IMR-90 (cell line): ENCODE measurements at places on chromosomes 2 and 18. TPM values are rescaled to one million over a fixed set of nuclear protein-coding genes. Genes with fewer than 3 reads are reported as not detected.

DNA sequence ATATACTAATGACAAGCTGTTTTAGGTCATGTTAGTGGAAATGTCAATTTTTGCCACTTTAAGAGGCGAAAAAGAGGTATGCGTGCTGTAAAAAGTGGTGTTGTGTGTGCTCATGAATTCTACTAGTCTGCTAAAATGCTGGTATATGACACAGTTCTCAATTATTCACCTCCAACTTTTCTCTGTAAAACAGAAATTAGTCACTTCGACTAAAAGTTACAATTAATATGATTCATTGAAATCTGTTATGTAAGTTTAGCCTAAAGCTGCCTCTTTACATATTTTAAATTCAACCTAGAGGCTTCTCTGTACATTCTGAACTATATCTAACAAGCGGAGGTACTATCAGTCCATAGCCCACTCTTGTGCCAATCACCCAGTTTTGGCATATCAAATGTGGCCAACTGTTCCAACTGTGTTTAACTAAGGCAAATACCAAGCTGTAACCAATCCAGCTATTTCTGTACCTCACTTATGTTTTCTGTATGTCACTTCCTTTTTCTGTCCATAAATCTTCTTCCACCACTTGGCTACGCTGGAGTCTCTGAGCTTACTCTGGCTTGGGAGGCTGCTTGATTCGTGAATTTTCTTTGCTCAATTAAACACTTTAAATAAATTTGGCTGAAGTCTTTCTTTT is 20.8 kb downstream of the BAZ2B start:
- DNase-seq: peak; percentile 35

GRCh38 chr18:8673256-8674209 is 31.8 kb upstream of the MTCL1 start:
- DNase-seq: peak; percentile 35

- DNase-seq: no peak
Measured at GRCh38 chr2:133417415-133417814, 150.8 kb downstream of the NCKAP5 start.

DNA sequence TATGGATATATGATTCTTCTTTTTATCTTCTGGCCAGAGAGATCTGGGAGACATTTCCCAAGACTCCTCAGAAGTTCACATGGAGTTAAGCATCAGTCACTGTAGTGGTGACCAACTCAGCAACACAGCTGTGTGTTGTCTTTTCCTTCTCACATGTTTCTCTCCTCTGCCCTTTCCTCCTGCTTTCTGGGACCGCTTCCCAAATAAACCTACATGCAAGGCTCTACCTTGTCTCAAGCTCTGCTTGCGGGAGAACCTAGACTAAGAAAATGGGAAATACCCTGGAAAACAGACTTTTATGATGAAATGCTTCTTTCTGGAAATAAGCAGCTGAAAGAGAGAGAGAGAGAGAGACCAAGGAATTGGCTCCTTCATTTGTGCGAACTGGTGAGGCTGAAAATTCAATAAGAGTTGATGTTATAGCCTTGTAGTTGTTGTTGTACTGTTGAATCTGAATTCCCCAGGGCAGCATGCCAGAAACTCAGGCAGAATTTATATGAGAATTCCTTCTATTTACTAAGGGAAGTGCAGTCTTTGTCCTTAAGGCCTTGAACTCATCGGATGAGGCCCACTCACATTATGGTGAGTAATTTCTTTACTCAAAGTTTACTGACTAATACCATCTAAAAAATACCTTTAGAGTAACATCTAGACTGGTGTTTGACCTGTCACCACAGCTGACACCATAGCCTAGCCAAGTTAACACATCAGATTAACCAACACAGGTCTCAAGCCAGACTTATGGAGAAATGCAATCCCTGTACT is 22.7 kb upstream of the DSC1 start:
- DNase-seq: no peak

DNA sequence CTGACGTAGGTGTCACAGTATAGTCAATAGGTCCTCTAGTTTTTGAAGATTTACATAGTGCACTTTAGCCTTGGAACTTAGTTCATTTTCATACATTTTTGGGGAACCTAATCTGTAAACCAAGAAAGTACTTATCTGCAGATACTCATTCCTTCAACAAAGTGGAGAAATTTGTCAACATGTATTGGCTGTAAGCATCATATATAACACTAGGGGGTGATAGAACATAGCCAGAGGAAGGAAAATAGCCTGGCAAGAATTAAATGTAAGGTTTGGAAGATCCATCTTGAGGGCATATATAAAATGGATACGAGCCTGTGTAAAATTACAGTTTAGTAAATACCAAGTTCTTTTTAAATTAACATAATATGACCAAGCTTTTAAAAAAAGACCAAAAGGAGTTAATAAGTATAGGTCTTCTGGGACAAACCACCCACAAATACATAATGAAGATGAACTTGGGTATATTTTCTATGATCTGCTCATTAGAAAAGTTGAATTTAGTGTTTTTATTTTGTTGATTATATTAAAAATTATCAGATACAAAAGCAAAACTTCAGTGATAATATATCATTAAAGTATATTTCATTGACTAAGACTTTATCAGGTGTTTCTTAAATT is 18.2 kb downstream of the RPL37A start:
- DNase-seq: peak; percentile 74

GRCh38 chr2:226873051-226873620 is 37.3 kb downstream of the RHBDD1 start:
- peak; percentile 59 for DNase-seq

DNA sequence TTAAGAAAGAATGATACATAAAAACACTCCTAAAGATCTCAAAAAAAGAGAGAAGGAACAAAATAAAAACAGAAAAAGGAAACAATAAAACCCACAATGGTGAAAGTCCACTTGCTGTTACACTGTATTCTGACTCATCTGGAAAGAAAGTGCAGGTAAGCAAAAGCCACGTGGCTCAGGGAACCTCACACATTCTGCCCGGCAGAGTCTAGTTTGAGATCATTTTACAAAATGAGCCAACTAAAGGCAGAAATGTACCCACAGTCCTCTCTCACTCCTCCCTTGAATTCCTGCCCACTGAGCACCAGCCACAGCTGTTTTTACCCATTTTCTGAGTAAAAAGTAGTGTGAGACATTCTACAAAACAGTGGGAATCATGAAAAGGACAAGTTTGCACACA is 10.0 kb downstream of the KCNH7 start:
- DNase-seq: no peak

SPEG gene
- 6.8 and 7.8 TPM in 2 replicates for total RNA-seq

TOGARAM2 gene
- under 0.01 and 0.28 TPM in 2 replicates for total RNA-seq

IL1R1 gene
- total RNA-seq: 6.5 and 8.1 TPM in 2 replicates

MARCO gene
- total RNA-seq: not detected in 2 replicates

GPBAR1 gene
- under 0.01 TPM in 1 of 2 replicates, not detected in the other for total RNA-seq

SLC4A3 gene
- 0.90 and 1.1 TPM in 2 replicates for total RNA-seq
